ENCODE measurements at places on chromosomes 1 and 21.

- DNase-seq, result no peak
These were observed 5.9 kb downstream of the SOD1 start for GRCh38 chr21:31665397-31665796.

GRCh38 chr1:248805876-248806275 lies 19.8 kb downstream of the SH3BP5L start:
- no peak for DNase-seq

GRCh38 chr1:176241385-176242015 lies 34.4 kb upstream of the COP1 start:
- DNase-seq, result no peak

- no peak for DNase-seq
These were observed 403.4 kb downstream of the NTNG1 start for GRCh38 chr1:107544285-107544684.

- no peak for DNase-seq
These were observed 8.0 kb downstream of the LMO4 start for GRCh38 chr1:87336623-87337067.

DNA sequence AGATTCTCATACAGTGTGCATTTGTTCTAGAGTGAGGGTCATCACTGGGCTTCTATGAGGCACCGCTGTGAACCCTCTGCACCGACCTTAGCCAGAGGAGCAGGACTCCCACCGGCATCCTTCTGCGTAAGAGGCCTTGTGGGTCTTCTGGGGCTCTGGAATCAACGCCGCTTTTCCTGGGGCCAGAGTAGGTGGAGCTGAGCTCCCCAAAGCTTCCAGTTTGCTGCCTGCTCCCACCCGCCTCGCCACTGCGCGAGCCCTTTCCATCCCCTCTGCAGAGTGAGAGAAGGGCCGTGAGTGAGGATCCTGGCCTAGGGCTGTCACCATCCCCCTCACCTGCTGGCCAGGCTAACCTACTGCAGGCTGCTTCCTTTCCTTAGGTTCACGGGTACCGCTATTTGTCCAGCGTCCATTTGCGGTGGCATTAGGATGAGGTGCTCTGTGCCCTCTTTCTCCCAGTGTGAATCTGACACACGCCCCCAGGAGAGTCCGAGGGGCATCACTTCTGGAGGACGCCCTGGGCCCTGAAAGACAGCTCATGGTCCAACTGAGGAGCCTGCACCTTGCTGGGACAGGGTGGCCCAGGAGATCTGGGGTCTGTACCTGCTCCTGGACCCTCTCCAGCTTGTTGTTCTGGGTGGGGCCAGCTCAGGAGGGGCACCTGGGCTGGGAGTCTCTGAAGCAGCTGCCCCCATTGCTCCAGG lies 36.2 kb downstream of the UMODL1 start:
- no peak for DNase-seq

GRCh38 chr1:101295209-101295608 lies 58.4 kb downstream of the S1PR1 start:
- DNase-seq, result no peak

DNA sequence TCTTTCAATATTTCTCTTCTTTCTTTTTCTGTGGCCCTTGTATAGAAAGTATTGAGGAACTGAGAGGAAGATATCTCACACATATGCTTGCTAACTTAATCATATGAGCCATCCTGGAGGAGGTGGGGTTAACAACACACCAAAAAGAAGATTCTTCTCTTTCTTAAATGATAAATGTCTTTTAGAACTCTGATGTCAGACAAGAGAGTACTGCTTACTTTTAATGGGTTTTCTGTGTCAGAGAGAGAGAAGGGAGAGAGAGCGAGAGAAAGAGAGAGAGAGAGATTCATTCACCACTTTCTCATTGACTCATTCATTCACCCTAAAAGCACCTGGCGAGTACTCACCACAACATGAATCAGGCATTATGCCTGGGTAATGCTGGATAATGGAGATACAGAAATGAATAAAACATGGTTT lies 250.3 kb upstream of the SGIP1 start:
- no peak for DNase-seq

- no peak for DNase-seq
These were observed 27.3 kb downstream of the TTC3 start for GRCh38 chr21:37100316-37100715.

GRCh38 chr1:11229203-11229602 lies 33.1 kb downstream of the MTOR start:
- DNase-seq, result no peak

- DNase-seq, result no peak
These were observed 329.5 kb downstream of the LTN1 start for GRCh38 chr21:28663111-28663693.

DNA sequence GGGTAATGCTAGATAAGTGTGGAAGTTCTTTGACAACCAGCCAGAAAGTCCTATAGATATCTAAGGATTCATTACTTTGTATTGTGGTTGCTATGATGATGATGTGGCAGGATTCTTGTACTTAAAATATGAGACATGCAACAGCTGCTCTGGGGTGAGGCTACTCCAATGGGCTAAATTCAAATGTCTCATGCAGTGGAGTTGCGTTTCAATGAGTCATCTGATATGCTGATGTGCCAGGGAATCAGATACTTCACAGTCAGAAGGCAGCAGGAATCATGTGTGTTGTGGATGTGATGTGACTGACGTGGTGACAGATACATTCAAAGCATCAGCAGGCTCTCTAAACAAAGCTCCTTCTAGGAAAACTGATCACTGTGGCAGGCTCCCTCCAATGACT lies 66.5 kb downstream of the TSEN15 start:
- DNase-seq, result no peak

All from esophagus squamous epithelium (tissue), 5 donors.